Bronchial epithelial cell (primary cell): ENCODE measurements at places on chromosomes 3 and 15. TPM values are rescaled to one million over a fixed set of nuclear protein-coding genes. Genes with fewer than 3 reads are reported as not detected.

The GOLGA6B gene
- not detected in 2 replicates for total RNA-seq

The EPHB1 gene
- under 0.01 TPM in 1 of 2 replicates, not detected in the other for total RNA-seq

GRCh38 chr3:184662187-184662586 lies 49.7 kb downstream of the MAGEF1 start:
- DNase-seq: no peak

GRCh38 chr3:17469520-17469919 lies 272.9 kb downstream of the TBC1D5 start:
- DNase-seq: peak; percentile 50

- peak; percentile 70 for DNase-seq
Measured at GRCh38 chr3:123104550-123104949, 37.7 kb downstream of the PDIA5 start.
